NCI-H748 treated with DMSO at 0.1 percent for 48 hours (cell line): ENCODE measurements at places on chromosomes 13 and 19.

DNA sequence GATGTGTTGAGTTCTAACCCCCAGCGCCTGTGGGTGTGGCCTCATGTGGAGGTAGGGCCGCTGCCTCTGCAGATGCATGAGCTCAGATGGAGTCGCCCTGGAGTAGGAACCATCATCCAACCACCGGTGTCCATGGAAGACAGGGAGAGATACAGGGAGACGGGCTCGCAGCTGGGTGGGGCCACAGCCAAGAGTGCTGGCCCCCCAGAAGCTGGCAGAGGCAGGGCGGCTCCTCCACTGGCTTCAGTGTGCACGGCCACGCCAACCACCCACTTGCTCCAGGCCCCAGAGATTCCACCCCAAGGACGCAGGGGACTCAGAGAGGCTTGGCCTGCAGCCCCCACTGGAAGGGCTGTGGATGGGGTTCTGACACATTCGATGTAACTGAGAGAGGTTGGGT is 5.4 kb upstream of the MCF2L start:
- DNase-seq: no peak

DNA sequence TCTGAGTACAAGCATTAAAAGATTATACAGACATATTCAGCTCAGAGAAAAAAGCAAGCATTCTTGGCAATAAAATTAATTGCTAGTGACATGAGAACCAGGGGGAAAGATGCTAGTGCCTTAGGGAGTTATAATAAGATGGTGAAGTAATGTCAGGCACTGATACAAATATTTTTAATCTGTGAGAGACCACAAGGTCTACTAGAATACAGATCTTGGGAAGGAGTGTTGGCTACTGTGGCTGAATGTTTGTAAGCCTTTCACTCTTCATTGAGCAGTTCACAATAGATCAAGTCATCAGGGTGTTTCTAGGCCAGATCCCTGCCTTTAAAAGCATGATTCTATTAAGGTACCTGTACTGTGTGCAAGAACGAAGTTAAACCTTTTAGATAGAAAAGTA is 16.4 kb downstream of the FREM2 start:
- DNase-seq: no peak

DNA sequence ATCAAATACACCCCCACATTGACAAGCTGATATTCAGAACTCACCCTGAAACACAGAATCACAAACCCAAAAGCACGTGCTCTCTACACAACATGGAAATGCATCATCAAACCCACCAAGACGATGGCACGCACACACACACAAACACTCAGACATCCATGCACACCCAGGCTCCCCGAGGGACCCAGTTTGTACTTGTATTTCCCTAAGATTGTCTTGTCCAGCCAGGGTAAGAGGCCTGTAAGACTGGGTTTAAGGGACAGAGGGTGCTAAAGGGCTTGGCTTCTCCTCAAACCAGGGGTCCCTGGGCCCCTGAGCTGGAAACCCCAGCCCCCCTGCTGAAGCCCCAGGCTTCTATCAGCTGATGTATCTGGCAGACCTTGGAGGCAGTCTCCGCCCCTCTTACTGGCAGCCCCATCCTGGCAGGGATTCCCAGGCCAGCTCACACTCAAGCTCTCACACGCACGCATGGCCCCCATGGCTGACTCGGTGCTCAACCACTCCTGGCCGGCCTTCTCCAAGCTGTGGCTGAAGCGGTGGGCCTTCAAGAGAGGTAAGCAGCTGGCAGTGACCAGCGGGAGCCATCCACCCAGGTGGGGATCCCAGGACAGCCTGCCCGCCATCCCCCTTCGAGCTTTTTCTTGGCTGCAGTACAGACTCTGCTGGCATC is 6.5 kb downstream of the ARHGEF18 start:
- DNase-seq: no peak

GRCh38 chr19:18696023-18696422 is 12.5 kb downstream of the CRTC1 start:
- no peak for DNase-seq

DNA sequence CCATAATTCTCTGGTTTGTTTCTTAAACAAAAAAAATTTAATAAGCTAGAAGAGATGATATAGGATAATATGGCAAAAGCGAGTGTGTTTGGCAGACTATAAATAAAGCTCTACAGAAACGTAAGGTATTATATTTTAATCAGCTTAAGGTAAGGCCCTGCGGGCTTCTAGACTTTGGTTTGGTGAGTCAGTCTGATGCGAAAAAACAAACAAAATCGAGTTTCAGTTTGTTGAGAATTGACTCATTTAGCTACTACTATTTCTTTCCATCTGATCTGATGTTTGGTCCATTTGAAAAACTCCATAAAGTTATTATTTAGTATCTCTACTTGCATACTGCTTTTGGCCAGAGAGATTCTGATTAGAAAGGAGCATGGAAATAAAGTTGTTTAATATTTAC is 138.0 kb downstream of the MIPEP start:
- no peak for DNase-seq

GRCh38 chr19:47471733-47472457 is at the start of gene SLC8A2:
Gene SLC8A2, minus strand, starts transcription at chr19:47471893. Its CDS starts 5,490 bp downstream, at chr19:47466403.
- peak; percentile 74 for DNase-seq

- no peak for DNase-seq
Measured at GRCh38 chr13:32059511-32059984, 28.0 kb downstream of the FRY start.

GRCh38 chr13:73480779-73481559 is 422.2 kb downstream of the KLF5 start:
- no peak for DNase-seq

- no peak for DNase-seq
Measured at GRCh38 chr13:113187883-113188665, 20.4 kb downstream of the PCID2 start.

GRCh38 chr13:41231786-41232185 is 31.6 kb downstream of the MTRF1 start:
- DNase-seq: no peak

DNA sequence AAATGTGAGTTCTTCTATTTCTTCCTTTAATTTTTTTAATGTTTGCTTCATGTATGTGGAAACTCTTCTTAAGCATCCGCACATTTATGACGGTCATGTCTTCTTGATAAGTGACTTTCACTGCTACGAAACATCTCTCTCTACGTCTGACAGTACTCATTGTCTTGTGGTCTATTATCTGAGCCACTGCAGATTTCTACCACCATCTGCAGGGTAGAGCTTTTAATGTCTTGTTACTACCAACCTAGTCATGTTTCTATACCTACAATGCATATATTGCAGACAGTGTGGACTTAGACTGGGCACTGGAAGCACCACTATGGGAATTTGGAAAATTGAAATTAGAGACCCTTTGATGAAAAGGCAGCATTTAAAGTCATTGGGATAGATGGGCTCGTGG is 75.4 kb upstream of the ARHGEF7 start:
- no peak for DNase-seq

DNA sequence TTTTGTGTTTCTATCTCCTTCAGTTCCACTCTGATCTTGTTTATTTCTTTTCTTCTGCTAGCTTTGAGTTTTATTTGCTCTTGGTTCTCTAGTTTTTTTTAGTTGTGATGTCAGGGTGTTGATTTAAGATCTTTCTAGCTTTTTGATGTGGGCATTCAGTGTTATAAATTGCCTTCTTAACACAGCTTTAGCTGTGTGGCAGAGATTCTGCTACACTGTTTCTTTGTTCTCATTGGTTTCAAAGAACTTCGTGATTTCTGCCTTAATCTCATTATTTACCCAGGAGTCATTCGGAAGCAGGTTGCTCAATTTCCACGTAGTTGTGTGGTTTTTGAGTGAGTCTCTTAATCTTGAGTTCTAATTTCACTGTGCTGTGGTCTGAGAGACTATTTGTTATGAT is 251.7 kb upstream of the HTR2A start:
- no peak for DNase-seq

DNA sequence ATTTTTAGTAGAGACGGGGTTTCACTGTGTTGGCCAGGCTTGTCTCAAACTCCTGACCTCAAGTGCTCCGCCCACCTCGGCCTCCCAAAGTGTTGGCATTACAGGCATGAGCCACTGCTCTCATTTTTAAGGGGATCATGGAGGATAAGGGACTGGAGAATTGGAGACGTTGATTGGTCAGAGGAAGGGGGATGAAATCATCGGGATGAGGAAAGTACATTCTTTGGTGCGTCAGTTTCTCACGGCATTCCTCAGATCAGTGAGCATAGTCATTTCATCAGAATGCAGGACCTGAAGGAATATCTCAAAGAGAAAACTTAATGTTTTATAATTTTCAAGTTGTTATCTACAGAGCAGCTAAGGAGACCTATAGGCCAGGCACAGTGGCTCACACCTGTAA is 14.0 kb downstream of the ZNF114 start:
- no peak for DNase-seq

GRCh38 chr19:47032171-47032811 is 12.7 kb downstream of the NPAS1 start:
- peak; percentile 66 for DNase-seq

DNA sequence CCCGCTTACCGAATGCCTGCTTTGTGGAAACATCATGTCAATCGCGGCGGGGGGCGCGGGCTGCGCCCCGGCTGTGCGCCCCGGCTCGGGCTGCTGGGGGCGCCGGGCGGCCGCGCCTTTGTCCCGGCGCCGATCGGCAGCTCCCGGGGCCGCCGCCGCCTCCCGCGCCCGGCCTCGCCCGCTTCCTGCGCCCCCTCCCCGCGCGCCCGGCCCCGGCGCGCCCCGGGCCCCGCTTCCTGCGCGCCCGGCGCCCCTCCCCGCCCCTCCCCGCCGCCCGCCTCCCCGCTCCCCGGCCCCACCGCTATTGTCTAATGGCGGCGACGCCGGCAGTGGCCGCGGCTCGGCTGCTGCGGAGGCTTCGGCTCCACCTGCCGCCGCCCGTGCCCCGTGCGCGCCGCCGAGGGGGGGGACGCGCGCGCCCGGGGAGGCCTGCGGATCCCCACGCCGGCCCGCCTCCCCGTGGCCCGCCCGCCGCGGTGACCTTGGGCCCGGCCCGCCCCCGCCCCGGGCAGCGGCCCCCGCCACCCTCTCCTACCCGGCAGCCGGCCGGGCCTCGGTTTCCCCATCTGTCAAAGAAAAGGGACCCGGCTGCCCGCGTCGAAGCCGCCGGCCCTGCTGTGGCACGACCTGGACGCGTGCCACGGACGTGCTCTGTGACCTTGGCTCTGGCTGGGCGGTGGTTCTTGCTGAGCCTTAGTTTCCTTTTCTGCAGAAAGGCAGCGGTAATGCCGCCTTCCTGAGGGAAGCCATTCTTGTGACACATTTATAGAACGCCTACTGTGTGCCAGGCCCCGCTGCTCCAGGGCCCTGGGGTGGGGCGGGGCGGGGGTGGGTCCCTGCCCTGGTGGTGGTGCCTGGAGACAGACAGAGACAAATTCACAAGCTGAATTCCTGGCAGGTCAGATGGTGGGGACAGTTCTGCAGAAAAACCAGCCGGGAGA is at the start of gene TLE5:
TSS of gene TLE5 (minus strand) at position 331 of the 941 bp plus-strand sequence. CDS start at position 36, 295 bp downstream.
- DNase-seq: peak; percentile 15

- no peak for DNase-seq
Measured at GRCh38 chr19:35281303-35281702, 1.0 kb upstream of the HAMP start.

GRCh38 chr13:31413516-31413915 is 213.7 kb downstream of the B3GLCT start:
- DNase-seq: no peak

- DNase-seq: no peak
Measured at GRCh38 chr19:36128392-36128736, 11.5 kb upstream of the CAPNS1 start.

DNA sequence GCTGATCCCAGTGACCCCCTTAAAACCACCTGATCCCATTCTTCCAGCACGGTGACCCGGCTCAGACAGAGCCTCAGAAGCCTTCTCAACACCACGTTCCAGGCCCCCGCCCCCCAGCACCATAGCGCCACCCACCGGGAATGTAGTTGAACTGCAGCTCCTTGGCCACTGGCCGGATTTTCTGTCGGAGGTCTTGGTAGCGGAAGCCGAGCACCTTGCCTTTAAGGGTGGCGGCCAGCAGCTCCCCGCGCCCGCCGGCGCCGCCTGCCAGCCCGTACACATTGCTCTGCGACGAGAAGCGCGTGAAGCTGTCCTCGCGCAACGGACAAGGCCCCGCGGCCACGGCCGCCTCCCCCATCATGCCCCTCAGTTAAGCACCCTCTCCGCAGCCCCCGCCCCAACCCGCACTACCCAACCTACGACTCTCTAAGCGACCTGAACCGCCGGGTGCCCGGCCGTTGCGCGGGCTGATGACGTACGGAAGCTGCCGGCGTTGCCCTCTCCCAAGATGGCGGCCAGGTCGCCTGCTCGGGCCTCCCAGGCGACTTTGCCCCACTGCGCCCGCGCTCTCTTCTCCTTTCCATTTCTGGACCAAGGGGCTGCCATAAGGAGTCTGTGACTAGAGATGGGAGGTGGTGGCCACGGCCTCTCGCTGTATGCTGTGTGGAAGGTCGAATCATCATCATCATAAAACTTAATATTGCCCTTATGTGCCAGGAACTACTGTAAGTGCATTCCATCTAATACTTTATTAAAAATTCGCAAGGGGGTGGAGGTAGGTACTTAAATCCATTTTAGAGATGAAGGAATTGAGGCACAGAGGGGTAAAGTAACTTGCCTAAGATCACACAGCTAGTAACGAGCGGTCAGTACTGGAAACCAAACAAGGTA is at the start of gene KPTN:
TSS of gene KPTN (minus strand) at position 420 of the 891 bp plus-strand sequence. CDS start at position 361, 59 bp downstream.
- peak; percentile 92 for DNase-seq

- no peak for DNase-seq
Measured at GRCh38 chr19:1106841-1107660, 3.3 kb downstream of the GPX4 start.

DNA sequence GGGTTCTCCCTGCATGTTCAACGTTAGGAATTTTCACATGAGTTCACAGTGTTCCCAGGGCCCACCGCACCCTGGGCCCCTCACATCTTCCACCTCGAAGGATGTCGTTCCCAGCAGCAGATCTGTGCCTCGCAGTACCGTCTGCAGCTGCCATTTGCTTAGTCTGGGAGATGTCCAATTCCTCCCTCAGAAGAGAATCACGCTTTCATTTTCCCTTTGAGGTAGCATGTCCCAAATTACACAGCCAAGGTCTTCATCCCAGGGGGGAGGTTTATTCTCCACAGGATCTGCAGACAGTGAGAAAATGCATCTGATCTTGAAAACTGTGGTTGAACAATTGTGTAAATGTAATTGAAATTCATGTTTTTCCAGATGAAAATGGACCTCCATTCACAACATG is 150.2 kb downstream of the DCT start:
- DNase-seq: no peak

GRCh38 chr19:58319241-58319640 is 7.6 kb upstream of the ZSCAN22 start:
- DNase-seq: no peak

DNA sequence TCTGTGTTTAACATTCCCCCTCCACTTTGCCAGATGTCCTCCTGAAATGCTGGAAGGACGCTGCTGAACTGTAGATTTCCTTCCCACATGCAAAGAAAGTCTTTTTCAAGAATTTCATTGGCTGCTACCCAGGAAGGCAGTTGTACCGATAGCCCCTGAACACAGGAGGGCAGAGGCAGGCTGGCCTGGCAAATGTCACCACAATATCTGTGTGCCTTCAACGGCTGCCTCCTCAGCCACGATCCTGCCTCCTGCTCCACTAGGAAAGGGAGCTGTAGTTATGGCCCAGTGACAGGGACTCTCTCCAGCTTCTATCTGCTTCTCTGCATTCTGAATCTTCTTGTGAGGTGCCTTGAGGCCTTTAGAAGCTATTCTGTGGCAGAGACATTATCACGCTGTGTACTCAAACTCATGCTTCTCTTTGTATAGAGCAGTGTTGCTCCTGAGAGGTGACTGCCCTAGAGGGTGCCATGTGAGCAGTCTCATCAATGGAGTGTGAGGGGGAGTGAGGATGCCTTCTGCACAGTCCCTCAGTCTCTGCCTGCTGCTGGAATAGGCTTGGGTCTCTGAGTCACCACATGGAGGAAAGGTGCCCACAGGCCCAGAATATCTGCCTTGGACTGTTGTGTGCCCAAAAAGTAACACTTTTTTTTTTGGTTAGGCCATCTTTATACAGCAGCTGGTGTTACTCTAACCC is 279.8 kb downstream of the DNAJC15 start:
- peak; percentile 19 for DNase-seq
